ENCODE measurements at places on chromosomes 7 and 10.

GRCh38 chr7:128219636-128220035, 21.4 kb upstream of the LEP start:
- no peak for DNase-seq

DNA sequence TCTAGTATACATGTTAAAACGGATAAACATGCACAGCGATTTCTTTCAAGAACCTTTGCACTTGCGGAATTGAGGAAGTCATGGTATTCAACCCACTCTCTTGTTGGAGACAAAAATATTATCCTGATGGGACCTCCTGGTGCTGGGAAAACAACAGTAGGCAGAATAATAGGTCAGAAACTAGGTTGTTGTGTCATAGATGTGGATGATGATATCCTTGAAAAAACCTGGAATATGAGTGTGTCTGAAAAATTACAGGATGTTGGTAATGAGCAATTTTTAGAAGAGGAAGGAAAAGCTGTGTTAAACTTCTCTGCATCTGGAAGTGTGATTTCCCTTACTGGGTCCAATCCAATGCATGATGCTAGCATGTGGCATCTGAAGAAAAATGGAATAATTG, 6.9 kb downstream of the THNSL1 start:
- DNase-seq = no peak

- DNase-seq = no peak
Observed at GRCh38 chr10:44879531-44879899, 31.6 kb upstream of the TMEM72 start.

GRCh38 chr7:108096996-108097395, 33.2 kb downstream of the LAMB4 start:
- DNase-seq = no peak

GRCh38 chr10:102342958-102343357, 52.5 kb upstream of the NFKB2 start:
- peak; percentile 76 for DNase-seq

DNA sequence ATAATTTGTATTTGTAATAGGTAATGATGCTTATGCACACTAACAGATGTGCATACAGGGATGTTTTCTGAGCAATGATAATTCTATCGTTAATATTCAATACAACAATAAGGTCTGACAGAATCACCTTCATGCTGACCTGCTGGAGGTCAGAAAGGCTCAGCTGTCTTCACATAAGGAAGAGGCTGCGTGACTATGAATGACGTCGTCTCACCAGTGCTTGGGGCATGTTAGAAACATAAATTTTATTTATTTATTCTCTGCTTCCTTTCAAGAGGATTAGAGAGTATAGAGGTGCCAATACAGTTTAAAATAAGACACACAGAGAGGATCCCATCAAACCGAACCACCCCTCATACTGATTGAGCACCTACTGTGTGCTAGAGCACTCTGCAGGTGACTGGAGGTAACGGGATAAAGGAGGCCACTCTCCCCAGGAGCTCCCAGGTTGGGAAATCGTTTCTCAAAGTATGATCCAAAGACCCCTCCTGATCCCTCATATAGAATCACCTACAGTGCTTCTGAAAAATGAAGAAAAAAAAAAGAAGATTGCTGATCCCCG, 265.6 kb upstream of the NPVF start:
- no peak for DNase-seq

GRCh38 chr10:110764793-110765512, 106.8 kb upstream of the PDCD4 start:
- DNase-seq = no peak

DNA sequence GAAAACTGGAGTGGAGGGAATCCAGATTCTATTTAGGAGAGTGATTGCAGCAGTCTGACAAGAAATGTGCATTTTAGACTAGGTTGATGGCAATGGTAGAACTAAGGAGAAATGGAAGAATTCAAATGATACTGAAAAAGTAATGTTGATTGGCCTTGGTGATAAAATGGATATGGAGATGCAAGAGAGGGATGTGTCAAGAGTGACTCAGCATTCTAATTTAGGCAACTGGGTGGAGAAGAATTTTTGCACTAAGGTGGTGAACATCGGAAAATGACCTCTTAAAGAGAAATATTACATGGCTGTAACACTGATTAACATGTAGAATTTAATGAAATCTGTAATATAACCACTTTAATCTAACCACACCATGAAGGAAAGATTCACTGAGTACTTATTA, 806.5 kb downstream of the PHTF2 start:
- DNase-seq = no peak

DNA sequence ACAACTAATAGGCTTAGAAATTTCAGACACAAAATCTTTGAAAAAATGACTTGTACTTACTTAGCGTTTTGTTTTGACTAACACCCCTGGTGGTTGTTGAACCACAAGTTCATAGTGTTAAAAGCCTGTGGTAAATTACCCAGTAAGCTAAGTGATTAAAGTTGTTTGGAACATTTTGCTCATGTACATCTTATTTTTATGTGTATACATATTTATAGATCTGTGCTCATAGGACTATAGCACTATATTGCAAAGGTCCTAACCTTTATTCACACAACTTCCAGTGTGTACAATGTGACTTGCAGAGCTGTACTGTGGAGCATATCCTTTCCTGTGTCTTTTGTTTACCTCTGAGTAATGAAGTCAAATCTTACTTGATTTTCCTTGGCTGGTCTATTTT, 79.6 kb downstream of the BMPR1A start:
- DNase-seq = no peak

GRCh38 chr7:81162771-81163525, 244.1 kb upstream of the SEMA3C start:
- DNase-seq = peak; percentile 52

DNA sequence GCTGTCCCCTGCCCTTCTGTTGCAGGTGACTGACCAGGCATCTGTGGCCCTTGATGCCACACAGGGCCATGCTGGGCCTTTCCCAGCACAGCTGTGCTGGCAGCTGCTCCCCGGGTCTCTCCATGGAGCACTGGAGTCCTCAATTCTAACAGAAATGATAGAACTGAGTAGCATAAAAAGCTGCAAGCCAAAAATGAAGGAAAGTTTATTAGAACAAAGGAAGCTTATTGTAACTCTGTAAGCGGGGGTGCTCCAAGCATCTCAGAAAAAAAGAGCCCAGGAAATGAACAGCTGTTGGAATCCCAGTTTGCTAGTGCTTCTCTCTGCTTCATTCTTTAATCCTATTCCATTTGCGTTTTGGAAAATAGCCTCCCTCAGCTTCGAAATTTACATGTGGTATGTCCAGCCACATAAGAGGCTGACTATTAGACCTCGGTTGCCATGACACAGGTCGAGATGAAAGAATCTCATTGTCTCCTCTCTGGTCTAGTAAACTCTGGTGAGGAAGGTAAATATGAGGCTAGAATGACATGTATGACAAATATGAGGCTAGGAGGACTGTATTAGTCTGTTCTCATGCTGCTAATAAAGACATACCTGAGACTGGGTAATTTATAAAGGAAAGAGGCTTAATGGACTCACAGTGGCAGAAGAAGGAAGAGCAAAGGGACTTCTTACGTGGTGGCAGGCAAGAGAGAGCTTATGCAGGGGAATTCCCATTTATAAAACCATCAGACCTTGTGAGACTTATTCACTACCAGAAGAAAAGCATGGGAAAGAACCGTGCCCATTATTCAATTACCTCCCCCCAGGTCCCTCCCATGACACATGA, 23.7 kb downstream of the EPDR1 start:
- DNase-seq = no peak

GRCh38 chr10:49837051-49837478, 74.9 kb upstream of the OGDHL start:
- peak; percentile 13 for DNase-seq

GRCh38 chr7:41817386-41817785, 114.5 kb upstream of the INHBA start:
- no peak for DNase-seq

GRCh38 chr7:1401011-1401410, 58.3 kb downstream of the MICALL2 start:
- no peak for DNase-seq

DNA sequence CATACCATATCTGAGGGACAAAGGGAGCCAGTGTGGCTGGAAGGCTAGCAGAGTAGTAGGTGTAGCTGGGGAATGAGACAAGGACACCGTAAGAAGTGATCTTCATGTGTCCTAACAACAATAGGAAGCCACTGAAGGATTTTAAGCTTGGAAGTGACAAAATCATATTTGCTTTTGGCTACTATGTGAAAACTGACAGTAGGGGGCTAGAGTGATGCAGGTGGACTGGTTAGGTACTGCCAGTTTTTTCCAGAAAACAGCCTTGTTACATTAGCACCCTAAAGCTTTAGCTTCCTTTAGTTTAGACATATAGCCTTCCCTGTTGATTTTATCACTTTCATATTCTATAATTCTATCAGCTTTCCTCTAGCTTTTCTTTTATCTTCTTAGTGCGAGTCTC, 637.1 kb downstream of the ANKRD7 start:
- DNase-seq = no peak

- no peak for DNase-seq
Observed at GRCh38 chr10:54396031-54396430, 405.0 kb downstream of the PCDH15 start.

DNA sequence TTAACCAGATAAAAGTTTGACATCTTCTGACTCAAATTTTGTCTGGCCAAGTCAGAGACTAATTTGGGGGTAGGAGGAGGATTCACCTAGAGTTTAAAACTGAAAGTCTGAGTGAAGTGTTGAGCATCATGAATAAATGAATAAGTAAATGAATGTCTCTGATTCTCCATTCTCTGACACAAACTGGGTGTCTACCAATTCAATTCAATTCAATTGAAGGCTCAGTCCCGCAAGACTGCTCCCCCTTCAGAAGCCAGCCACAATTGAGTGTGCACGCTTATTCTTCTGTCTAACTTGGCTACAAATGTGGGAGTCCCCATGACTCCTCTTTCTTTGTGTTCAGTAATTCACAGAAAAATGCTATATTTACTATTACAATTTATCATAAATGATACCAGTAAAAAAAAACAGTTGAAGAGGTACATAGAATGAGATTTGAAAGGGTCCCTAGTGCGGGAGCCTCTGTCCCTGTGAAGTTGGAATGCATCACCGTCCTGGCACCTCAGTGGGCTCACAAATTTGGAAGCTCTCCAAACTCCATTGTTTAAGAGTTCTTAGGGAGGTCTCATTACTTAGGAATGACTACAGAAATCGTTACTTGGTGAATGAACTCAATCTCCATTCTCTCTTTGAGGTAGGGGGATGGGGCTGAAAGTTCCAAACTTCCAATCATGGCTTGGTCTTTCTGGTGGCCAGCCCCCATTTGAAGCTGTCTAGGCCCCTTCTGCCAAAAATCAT, 243.7 kb upstream of the PHYHIPL start:
- no peak for DNase-seq
